ENCODE measurements at places on chromosomes 2 and 18.

GRCh38 chr2:128169497-128169896 lies 78.5 kb downstream of the UGGT1 start:
- no peak for DNase-seq

GRCh38 chr2:3214806-3215404 lies 162.7 kb downstream of the EIPR1 start:
- no peak for DNase-seq

DNA sequence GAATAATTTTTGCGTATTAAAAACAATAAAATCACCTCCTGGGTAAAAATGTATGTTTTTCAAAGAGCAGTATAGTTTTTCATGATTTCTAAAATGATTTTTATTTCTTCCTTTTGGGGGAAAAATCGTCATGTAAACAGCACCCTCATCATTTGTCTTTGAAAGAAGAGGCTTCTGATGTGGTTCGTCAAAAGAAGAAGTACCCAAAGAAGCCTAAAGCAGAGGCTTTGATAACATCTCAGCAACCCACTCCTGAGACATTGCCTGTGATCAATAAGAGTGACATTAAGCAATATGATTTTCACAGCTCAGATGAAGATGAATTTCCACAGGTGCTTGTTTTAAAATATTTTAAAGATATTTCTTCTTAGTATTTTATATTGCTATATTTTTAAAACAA lies 110.2 kb upstream of the KIF5C start:
- no peak for DNase-seq

DNA sequence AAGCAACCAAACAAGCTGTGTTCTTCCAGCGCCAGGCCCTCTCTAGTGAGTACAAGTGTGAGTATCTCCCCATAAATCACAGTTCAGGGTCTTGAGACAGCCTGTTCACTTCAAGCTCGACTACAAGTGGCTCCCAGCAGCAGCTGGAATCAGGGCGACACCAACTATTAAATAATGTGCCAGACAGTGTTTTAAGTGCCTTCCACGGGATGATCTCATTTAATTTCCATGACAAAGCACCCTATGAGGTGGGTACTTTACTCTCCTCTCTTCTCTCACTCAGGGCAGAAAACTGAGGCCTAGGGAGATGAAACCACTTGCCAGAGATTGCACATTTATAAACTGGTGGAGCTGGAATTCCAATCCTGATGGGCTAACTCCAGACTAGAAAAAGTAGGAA lies 2.6 kb upstream of the FAM136A start:
- no peak for DNase-seq

DNA sequence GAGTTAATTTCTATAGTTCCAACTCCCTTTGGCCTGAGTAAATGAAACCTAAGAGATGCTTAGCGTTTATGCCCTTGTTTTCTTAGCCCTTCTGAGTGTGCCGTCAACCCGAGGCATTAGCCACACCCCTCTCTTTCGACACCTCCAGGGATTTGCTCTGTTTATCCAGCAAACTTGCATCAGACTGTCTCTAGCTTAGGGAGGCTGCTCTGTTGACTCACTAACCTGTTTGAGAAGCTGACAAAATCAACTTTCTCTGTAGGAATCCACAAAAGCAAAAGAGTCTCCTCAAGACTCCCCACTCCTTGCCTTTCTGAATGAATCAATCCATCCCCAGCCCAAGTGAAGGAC lies 317.6 kb downstream of the TNS1 start:
- no peak for DNase-seq

GRCh38 chr18:61199171-61199848 lies 133.9 kb upstream of the CDH20 start:
- peak; percentile 67 for DNase-seq

DNA sequence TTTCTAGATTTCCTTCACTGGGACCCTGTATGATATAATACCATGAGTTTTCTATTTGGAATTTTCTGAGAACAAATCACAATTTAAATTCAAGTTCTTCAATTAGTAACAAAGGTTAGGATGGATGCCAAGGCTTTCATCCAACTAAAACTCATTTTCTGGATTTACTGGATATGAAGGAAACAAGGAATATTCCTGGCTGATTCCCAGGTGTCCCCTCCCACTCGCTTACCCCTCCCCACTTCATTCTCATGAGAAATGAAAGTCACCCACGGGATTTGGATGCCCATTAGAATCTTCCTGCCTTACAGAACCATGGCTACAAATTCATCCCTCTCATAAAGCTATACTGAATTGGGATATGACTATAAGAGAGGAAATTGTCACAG lies 40.0 kb downstream of the RNU4ATAC start:
- DNase-seq: no peak

DNA sequence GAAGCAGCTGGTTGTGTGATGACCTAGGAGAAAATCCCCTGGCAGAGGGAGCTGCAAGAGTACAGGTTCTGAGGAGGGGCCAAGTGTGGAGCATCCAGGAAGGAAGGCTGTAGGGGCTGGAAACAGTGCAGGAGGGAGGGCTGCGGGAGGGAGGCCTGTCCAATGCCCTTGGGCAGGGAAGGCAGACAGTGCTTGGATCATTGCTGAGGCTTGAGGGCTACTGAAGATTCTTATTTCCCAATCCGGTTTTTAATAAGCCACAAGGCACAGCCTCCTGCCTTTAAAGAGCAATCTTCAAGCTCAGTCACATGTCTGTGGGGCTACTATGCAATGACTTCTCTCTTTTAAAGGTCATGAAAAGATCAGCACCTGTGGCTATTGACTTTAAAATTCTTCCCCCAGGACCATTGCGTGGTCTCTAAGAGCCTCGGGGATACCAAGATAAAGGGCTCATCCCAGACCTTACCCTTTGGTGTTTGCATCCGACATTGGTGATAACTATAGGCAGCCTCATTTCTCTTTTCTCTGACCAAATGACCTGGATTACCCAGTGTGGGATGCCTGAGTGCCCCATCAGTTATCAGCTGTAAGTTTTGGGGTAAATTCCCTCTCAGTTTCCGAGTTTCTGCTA lies 149.6 kb downstream of the DOCK10 start:
- DNase-seq: no peak

- DNase-seq: no peak
Measured at GRCh38 chr2:53646788-53647187, 120.8 kb upstream of the CHAC2 start.

DNA sequence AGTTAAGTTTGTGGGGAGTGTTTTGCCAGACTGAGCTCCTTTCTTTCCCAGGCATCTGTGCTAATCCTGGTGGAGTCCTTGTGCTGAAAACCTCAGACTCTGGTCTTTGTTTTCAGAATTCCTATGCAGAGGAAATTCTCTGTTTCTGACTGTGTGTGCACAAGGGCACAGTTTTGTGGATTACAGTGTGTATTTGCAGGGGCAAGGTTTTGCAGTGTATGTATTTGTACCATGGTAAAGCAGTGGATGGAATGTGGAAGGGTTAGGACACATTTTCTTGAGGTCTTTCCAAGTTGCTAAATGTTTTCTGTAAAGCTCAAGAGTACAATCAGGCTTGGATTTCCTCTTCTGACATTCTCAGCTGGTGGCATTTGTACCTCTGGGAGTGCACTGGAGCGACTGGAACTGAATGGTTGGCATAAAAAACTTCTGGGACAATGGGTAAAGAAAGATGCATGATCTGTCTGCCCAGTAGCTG lies 139.5 kb upstream of the RND3 start:
- no peak for DNase-seq

DNA sequence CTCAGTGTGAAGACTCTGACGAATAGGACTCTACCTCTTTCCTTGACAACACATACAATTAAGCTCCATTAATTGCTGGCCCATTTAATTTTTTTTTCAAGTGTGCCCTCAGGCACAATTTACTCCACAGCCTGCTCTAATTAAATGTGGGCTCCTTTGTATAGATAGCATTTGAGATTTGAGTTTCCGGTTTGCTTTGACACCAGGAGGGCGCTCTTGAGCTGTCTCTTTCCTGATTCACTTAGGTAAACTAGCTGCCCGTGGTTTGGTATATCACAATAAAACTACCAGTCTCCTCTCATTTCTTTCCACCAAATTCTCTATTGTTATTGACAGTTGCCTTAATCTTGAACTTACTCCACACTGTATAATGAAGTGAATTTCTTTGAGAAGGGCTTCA lies 666.0 kb downstream of the DSC3 start:
- DNase-seq: no peak
